ENCODE measurements at places on chromosomes 7 and 10.
A peak's percentile ranks its signal among the peaks of the same experiment; 100 is the strongest.

DNA sequence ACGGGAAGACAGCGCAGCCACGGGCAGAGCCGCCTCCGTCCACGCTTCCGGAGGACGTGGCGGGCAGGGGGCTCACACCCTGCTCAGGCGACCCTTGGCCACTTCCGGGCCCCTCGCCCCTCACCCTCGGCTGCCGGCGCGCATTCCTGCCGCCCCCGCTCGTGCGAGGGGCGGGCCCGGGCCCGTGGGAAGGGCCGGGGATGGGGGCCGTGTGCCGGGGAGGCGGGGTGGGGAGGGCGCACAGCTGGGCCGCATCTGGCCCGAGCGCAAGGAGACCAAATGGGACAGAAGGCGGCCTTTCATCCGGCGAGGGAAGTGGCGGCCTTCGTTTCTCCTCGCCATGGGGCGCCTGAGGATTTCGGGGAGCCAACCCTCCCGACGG lies 846 bp upstream of the LFNG start:
- no peak for DNase-seq

- no peak for DNase-seq
Observed at GRCh38 chr10:70518695-70519094, 40.1 kb downstream of the PALD1 start.

DNA sequence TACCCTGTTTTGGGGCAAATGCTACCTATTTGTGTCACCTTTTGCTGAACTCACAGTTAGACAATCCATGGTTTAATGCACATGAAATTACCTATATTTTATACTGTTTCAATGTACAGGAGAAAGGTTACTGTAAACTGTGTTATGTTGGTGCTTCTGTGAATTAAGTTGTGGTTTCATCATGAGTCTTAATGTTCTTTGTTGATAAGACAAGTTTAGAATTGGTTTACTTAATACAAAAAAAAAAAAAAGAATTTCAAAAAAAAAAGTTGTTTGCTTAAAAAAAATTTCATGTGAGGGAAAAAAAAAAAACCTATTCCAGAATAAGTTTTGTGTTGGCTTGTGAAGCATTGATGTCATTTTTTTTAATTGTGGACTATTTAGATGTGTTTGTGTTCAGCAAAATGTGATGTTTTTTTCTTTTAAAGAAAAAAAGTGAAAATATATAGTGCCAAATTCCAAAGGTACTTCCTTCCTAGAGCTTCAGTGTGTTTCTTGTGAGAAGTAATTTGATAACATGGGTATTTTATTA lies 280.3 kb downstream of the USP6NL start:
- DNase-seq, result no peak

- DNase-seq, result no peak
Observed at GRCh38 chr7:20395104-20395503, 64.4 kb downstream of the ITGB8 start.

DNA sequence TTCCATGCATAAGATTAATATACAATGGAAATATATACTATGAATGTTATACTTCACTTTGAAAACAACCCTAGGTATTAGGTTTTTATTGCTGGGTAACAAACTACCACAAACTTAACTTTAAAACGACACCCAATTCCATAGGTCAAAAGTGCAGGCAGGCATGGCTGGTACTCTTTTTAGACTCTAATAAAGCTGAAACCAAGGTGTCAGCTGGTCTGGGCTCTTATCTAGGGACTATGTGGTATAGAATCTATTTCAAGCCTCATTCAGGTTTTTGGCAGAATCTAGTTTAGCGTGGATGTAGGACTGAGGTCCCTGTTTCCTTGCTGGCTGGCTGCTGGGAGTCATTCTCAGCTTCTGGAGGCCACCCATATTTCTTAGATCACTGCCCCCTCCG lies 65.0 kb upstream of the TMEM168 start:
- DNase-seq, result no peak

DNA sequence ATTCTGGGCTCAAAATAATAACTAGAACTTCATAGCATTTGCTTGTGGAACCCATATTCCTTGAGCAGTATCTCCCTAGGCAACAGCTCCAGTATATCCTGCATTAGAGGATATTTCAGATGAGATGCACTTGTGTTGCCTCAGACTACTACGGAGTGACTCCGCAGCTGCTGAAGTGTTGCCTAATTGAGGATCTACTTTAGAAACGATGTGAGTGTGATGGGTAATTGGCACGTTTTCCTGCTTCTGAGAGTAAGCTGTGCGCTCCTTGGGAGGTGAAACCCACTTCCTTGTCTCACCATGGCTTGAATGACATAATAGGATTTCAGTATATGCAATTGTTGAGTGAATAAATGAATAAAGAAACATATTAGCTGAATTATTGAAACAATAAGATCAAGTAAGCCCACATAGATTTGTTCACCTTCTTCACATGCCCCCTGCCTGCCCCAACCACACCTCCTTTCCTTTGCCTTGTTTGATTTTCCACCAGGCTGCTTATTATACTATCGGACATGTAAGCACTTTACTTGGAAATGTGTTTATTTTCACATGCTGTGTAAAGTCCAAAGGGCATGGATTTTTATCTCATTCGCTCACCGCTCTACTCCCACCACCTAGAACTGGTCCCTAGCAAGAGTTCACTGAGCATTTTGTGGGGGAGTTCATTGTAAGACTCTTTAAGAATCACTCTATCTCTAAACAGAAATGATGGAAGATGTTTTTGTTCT lies 303.8 kb downstream of the KCNMA1 start:
- no peak for DNase-seq

- DNase-seq, result no peak
Observed at GRCh38 chr10:92238054-92238585, 52.8 kb downstream of the CPEB3 start.

DNA sequence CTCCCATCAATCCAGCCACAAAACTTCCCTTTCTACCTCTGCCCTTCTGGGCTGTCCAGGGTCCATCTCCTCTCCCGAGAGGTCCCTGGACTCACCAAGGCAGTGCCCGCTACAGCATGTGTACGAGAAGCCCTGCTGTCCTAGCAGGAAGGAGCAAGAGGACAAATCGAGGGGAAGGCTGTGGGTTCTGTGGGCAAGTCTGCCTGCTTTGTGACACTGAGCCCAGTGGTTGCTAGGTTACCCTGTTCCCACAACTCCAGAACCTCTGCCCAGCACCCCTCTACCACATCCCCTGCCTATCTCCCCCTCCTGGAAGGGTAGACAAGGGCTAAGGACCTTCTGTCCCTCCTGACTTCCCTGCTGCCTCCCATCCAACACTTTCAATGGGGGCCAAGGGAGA lies at the start of gene TBATA:
TBATA (minus strand) TSS at position 188 of the 400 bp plus-strand sequence. CDS start 1,998 bp downstream, outside the sequence.
- no peak for DNase-seq

DNA sequence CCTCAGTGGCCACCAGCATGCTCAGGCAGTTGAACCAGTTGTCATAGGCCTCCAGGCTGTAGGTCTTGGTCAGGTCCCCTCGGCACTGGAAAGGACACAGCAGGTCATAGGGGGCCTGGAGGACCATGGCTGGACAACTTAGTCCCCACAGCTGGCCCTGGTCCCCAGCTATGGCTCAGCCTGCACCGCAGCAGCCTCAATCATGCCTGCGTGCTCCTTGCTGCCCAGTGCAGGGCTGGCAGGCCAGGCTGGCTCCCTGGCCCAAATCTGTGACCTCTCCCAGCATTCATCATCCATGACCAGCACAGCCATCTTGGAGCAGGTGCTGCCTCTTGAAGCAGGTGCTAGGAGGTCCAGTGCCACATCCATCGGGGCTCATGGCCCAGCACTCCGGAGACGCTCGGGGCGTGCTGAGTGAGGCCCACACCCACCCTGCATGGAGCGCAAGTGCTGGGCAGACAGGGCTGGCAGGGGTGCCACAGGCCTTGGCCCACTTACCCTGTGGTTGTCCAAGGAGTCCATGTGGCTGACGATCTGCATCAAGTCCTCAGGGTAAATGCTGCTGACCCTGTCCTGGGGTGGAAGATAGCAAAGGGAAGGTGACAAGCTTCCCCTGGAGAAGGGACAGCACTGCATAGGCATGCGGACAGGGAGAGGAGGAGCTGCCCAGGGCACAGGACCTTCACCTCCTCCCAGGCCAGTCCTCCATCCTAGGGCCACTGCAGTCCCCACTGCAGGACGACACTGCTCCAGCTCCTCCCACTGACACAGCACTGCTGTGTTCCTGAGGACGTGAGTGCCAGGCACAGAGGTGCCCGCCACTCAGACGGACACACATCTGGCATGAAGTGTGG lies 61.7 kb downstream of the CSGALNACT2 start:
- DNase-seq, result no peak

- DNase-seq, result peak; percentile 29
Observed at GRCh38 chr10:87092861-87093631, 1.6 kb downstream of the GLUD1 start.

DNA sequence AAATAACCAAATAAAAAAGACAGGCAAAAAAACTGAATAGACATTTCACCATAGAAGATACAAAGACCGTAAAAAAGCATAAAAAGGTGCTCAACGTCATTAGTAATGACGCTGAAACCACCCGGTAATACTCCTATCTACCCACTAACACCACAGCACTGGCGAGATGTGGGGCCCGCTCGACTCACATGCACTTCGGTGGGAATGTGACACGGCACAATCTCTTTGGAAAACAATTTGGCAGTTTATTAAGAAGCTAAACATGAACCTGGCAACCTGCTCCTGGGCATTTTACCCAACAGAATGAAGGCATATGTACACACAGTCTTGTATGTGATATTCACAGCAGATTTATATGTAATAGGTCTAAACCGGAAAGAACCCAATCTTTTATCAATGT lies 42.8 kb upstream of the NCAPG2 start:
- DNase-seq, result no peak

DNA sequence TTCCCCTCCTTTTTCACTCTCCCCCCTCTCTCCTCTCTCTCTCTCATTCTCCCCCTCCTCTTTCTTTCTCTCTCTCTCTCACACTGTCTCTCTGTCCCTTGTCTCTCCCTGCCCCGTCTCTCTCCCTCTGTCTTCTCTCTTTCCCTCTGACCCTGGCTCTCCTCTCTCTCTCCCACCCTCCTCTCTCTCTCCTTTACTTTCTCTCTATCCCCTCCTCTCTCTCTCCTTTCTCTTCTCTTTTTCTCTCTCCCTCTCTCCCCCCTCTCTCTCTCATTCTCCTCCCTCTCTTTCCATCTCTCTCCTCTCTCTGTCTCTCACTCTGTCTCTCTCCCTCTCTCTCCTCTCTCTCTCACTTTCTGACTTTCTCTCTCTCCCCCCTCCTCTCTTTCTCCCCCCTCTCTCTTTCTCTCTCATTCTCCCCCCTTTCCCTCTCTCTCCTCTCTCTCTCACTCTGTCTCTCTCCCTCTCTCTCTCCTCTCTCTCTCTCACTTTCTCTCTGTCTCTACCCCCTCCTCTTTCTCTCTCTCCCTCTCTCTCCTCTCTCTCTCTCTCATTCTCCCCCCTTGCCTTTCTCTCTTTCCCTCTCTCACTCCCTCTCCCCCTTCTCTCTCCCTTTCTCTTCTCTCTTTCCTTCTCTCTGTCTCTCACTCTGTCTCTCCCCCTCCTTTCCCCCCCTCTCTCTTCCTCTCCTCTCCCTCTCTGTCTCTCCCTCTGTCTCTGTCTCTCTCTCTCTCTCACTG lies 18.9 kb upstream of the VPS37D start:
- DNase-seq, result no peak

DNA sequence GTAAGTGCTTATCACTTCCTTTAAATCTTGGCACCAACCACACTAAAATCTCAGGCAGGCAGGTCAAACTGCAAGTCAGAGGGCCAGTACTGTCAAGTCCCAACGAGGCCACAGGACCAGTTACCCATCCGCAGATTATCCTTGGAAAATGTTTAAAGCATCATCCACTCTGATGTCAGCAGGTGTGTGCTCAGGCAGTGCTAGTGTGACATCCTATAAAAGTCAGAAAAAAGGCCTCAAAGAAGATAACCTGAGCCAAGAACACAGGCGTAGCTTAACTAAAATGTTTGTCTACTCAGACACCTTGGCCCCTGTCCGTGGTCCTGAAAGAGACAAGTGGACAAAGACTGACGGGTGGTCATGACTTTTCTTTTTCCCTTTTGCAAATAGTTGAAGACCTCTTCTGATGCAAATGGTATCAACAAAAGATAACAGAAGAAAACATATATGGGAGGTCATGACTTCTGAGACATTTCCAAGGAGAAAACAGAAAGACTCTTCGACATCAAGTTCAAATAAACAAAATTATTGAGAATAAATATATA lies 309.3 kb downstream of the KCNMA1 start:
- no peak for DNase-seq

GRCh38 chr7:154738216-154738615 lies 264.7 kb downstream of the PAXIP1 start:
- no peak for DNase-seq

DNA sequence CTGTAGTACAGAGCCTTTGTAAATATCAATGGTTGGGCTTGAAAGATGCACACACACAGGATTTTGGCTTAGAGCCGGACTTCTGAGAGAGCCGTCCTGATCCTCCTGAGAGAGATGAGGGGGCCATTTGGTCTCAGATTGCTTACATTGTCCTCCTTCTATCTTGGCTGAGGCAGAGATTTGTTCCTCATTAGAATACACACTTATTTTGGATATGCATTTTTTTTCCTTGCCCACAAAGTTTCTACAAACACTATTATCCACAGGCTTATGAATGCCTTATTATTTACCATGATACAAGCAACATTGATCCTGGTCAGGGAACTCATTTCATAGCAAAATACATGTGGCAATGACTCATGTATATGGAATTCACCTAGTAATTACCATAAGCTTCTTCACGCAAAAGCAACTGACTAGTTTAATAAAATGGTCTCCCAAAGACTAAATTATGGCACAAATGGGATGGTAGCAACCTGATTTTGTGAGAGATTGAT lies 175.3 kb downstream of the MDFIC start:
- DNase-seq, result no peak

GRCh38 chr10:36366843-36367242 lies 724.7 kb upstream of the FZD8 start:
- no peak for DNase-seq

- DNase-seq, result no peak
Observed at GRCh38 chr10:132120734-132121510, 55.2 kb downstream of the JAKMIP3 start.

DNA sequence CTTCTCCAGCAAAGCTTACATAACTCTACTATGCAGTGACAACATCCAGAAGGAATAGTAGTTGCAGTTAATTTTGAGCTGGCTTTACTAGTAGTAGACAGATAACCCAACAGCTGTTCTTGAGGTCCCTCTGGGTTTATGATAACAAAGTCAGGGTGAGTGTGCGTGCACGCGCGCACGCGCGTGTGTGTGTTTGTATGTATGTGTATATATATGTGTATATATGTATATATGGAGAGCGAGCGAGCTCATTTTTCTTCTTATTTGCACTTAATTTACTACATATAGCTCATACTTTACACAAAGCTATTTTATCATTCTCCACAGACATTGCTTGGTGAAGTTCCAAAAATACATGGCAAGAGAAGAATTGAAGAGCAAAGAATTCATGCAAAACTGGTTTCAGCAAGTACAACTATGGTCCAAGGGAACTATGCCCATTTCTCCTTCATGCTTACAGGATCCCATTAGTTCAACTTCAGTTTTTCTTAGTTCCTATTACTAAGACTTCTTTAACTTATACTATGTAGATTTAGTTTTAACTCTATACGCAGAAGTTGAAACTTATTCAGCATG lies 105.9 kb upstream of the TMEM168 start:
- DNase-seq, result no peak

DNA sequence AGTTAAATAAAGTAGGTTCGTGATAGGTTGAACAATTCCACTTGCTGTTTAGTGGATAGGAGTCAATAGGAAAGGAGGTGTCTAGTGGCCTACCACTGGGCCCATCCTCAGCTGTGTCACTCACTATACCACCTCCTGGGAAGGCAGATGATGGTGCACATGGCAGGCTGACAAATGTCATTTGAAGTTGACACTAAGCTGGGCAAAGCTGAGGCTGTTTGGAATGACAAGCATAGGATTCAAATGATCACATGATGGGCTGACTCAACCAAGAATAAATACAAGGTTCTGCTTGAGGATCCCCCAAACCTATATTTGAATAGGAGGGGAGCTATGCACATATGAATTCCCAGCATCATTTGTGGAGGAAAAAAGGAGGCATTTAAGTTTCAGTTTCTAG lies 489.8 kb downstream of the RPS24 start:
- no peak for DNase-seq
